ENCODE measurements at places on chromosomes 2 and 18. TPM values are rescaled to one million over a fixed set of nuclear protein-coding genes. Genes with fewer than 3 reads are reported as not detected.

The PRADC1 gene
- 46.8 TPM for total RNA-seq

The LYG2 gene
- total RNA-seq, result not detected

The C2orf80 gene
- not detected for total RNA-seq

The GPAT2 gene
- total RNA-seq, result 7.6 TPM

The UGP2 gene
- total RNA-seq, result 237 TPM

The NCKAP5 gene
- 9.9 TPM for total RNA-seq

The C2orf66 gene
- under 0.01 TPM for total RNA-seq

The STAT4 gene
- total RNA-seq, result 11.6 TPM

The ILKAP gene
- 18.0 TPM for total RNA-seq

The EVX2 gene
- not detected for total RNA-seq

The CNOT11 gene
- total RNA-seq, result 29.9 TPM

The PROKR1 gene
- total RNA-seq, result not detected

The MAL gene
- 0.96 TPM for total RNA-seq

The SULT6B1 gene
- not detected for total RNA-seq

The ZNF513 gene
- total RNA-seq, result 6.8 TPM

The COMMD1 gene
- 42.0 TPM for total RNA-seq

The HOXD11 gene
- 0.28 TPM for total RNA-seq

The G6PC2 gene
- total RNA-seq, result not detected

The CXCR1 gene
- not detected for total RNA-seq

The OR6B2 gene
- not detected for total RNA-seq

The PSMA8 gene
- total RNA-seq, result under 0.01 TPM

The IL18RAP gene
- not detected for total RNA-seq

The CYS1 gene
- 0.58 TPM for total RNA-seq

The ADD2 gene
- total RNA-seq, result 0.28 TPM

The SH3BP4 gene
- total RNA-seq, result 36.4 TPM

The LAMA1 gene
- 91.6 TPM for total RNA-seq

The NOSTRIN gene
- total RNA-seq, result 1.4 TPM

The RIT2 gene
- total RNA-seq, result not detected

The SDC1 gene
- 14.4 TPM for total RNA-seq

The UBXN4 gene
- total RNA-seq, result 62.5 TPM

The FAM110C gene
- total RNA-seq, result 1.4 TPM

The ST8SIA5 gene
- total RNA-seq, result not detected

The MATN3 gene
- 0.28 TPM for total RNA-seq

The AQP12B gene
- not detected for total RNA-seq

The TRPM8 gene
- total RNA-seq, result under 0.01 TPM

The KIF3C gene
- total RNA-seq, result 11.5 TPM

The CDH2 gene
- 166 TPM for total RNA-seq

The TMEM17 gene
- 1.7 TPM for total RNA-seq

The CD28 gene
- not detected for total RNA-seq

The RTP5 gene
- total RNA-seq, result not detected

The CD226 gene
- total RNA-seq, result under 0.01 TPM

The ADAM23 gene
- total RNA-seq, result 3.9 TPM

The ALK gene
- total RNA-seq, result not detected

The TPO gene
- total RNA-seq, result not detected

The OTOS gene
- not detected for total RNA-seq

The GPR35 gene
- 0.85 TPM for total RNA-seq

The RMDN2 gene
- total RNA-seq, result 6.3 TPM

The CYBRD1 gene
- total RNA-seq, result 81.9 TPM

All from regular cardiac myocyte (primary cell).